ENCODE measurements at places on chromosomes 13 and 19.

DNA sequence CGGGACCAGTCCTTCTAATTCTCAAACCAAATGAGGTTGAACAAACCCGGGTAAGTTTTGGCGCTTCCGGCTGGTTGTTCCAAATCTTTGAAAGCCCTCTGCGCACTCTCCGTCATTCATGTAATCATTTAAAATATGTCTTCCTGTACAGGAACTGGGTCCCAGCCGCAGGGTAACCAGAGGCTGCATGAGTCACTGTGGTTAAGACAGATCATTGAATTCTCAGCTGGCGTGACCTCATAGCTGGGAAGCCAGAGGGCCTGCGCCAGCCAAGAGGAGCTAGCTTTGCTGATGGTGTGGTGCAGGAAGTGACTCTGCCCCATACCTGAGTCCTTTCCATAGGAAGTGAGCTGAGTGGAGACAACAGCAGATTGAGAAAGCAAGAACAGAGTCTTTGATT, 135.2 kb downstream of the TSHZ3 start:
- DNase-seq: no peak

- peak; percentile 86 for DNase-seq
Measured at GRCh38 chr13:71797517-71797916, 69.5 kb downstream of the DACH1 start.

GRCh38 chr13:20291675-20292074, 59.6 kb upstream of the GJB6 start:
- DNase-seq: no peak

GRCh38 chr13:112128331-112128610, 61.3 kb downstream of the SOX1 start:
- DNase-seq: no peak

DNA sequence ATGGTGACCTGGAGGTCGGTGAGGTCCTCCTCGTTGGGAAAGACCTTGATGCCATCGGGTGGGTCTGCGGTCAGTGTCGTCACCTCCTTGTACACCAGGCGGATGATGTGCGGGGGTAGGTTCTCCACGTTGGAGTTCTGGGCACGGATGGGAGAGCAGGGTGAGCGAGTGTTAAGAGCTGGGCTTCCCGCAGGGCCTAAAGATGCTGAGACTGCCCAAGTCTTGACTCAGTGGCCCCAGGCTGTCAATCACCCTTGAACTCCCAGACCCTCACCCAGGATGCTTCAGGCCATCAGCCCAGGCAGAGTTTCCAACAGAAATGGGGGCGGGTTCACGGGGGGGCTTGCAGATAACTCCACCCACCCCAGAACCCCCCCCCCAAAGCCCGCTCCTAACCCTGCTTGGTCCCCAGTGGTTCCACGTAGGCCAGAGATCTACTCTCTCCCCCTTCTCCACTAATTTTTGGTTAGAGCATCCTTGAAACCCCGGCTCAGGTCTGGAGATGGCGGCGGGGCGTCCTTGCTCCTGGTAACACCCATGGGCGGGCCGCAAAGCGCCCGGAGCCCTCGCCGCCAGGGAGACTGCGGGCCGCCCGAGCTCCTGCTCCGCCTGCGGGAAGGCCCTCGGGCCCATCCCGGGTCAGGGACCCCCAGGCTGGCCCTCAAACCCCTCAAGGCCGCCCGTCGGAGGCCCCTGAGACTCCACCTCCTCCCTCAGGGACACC, 600 bp downstream of the UBE2S start:
- DNase-seq: no peak

- DNase-seq: no peak
Measured at GRCh38 chr13:42101821-42102585, 53.6 kb downstream of the DGKH start.

All from NCI-H524 treated with DMSO at 0.1 percent for 48 hours (cell line).